Skeletal muscle cell (primary cell): ENCODE measurements at places on chromosomes 11 and 22.

- DNase-seq = no peak
Observed at GRCh38 chr11:108340973-108341372, 118.1 kb downstream of the ATM start.

DNA sequence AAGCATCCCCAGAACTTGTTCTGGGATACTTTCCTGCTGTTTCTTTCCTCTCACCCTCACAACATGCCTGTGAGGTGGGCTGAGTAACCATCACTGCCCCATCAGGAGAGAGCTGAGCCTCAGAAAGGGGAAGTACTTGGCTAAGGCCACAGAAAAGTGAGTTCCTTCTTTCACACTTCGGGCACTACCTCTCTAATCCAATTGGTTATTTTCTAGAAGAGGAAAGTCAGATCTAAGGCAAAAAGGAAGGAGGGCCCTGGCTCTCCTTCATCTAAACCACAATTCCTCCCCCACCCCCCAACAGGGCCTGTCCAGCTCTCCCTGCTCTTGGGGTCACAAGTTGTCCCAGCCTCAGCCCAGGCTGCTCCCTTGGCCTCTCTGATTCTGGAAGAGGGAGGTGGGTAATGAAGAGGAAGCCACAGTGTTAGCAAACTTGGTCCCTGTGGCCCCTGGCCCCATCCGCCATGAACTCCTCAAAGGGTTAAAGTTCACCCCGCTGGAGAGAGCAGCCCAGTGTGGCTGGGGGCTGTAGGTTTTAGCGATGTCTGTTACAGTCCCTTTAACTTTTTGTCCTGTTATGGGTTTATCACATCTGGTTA, 34.0 kb downstream of the SLC22A12 start:
- no peak for DNase-seq

- DNase-seq = no peak
Observed at GRCh38 chr11:116199182-116199581, 573.6 kb downstream of the BUD13 start.

GRCh38 chr22:31489632-31490495, at the start of gene EIF4ENIF1:
Gene EIF4ENIF1, minus strand, starts transcription at chr22:31489842. Its CDS starts 1,124 bp downstream, at chr22:31488718.
- DNase-seq = peak; percentile 67

DNA sequence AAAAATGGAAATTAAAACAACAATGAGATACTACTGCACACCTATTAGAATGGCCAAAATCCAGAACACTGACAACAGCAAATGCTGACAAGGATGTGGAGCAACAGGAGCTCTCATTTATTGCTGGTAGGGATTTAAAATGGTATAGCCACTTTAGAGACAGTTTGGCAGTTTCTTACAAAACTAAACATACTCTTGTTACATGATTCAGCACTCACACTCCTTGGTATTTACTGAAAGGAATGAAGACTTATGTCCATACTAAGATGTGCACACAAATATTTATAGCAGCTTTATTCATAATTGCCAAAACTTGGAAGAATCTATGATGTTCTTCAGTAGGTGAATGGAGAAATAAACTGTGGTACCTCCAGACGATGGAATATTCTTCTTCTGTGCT, 40.8 kb downstream of the PGM2L1 start:
- DNase-seq = no peak
